ENCODE measurements at places on chromosomes 5 and 9.

- DNase-seq = no peak
These were observed 12.0 kb downstream of the EXOC3 start for GRCh38 chr5:454936-455335.

DNA sequence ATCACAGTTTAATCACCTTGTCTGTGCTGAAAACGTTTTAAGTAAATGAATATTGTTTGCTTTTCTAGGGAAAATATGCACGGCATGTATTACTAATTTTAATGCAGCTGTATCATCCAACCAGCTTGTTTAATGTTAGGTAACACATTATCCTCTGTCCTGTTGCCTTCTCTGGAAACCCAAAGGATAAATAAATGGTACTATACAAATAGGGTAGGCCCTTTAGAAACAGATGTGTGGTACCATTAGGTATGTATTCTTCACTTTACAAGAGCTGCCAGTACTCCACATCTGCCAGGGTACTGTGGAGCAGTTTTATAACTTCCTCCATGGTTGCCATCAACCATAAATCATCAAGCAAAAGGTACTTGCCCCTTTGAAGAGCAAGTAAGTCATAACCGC is 42.9 kb downstream of the FAF2 start:
- no peak for DNase-seq

DNA sequence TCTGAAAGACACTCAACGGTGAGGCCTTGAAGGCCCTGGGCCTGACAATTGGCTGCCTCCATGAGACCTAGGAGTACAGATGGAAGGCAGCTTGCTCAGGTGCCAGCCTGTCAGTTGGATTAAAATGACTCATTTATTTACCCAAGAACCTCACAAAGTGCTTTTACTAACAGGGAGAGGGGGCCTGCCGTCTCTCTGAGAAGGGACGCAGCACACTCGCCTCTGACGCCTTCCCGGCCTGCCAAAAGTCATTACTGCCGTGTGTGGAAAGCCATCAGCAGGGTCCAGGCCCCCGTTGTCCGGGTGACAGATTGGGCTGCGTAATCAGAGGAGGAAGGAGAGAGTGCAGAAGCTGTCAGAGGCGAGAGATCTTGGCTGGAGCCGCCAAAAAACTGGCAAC is 32.4 kb downstream of the DDX31 start:
- no peak for DNase-seq

DNA sequence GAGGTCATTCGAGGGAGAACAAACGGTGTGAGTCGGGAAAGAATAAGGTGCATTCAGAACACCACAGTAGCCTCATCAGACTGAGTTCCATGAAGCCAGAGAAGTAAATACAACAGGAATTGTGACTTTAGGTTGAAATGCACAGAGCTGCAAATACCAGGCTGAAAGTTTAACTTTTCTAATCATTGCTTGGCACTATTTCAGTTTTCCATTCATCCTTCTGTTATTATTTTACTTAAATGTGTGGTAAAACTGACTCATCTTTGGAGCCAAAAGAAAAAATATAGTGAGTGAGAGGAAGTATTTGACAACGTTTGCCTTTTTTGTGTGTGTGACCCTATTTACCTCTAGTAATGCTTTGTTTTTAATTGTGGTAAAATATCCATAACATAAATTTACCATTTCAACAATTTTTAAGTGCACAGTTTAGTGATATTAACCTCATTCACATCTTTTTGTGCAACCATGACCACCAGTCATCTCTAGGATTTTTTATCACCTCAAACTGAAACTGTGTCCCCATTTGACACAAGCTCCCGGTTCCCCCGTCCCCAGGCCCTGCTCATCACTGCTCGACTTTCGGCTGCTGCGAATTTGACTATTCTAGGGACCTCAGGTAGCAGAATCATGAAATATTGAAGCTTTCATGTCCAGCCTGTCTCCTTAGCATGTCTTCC is 166.8 kb downstream of the HSD17B3 start:
- no peak for DNase-seq

DNA sequence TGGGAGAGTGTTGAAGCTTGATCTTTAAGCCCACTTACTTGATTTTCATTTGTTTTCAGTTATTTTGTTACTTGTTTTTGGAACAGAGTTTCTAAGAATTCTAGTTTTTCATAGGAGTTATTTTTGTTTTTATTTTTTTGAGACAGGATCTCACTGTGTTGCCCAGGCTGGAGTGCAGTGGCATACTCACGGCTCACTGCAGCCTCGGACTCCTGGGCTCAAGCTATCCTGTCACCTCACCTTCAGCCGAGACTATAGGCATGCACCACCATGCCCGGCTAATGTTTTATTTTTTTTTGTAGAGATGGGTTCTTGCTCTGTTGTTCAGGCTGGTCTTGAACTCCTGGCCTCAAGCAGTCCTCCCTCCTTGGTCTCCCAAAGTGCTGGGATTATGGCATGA is 6.3 kb downstream of the ERBIN start:
- no peak for DNase-seq

Data from esophagus squamous epithelium (tissue), 5 donors.